ENCODE measurements at places on chromosomes 5 and 9.

DNA sequence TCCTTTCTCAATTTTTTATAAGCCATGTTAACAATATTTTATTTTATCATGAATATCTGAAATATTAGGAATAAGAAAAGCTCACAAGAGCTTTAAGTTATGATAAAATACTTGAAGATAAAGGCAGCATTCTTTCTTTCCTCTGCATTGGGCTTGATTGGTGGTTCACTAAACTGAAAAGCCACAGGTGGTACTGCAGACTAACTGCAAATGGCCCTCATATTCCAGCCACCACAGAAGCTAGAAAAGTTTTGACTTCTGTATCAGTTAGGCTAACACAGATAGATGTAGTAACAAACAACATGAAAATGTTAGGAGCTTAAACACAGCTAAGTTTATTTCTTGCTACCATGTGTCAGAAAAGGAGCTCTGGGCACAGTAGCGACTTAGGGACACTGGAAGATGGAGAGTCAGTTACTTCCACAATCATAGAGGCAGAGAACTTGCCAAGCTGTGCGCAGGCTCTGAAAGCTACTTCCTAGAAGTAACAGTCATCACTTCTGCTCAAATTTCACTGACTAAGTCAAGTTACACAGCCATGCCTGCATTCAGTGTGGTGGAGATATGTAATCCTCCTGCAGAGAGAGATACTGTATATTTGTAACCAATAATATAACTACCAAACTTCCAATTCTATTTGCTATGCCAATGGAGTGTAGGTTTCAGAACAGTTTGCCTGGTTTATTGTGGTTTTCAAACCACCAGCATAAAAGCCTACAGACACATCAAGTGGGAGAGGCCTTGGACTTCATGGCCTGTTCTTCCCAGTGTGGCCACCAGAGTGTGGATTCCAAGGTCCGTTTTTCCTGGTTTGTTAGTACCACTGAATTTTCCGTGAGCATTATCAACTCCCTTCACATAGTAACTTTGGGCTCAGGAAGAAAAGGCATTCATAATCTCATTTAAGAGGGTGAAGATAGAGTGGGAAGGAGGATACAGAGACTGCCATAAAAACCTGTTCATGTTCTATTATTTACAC is 268.3 kb downstream of the PJA2 start:
- DNase-seq = no peak

DNA sequence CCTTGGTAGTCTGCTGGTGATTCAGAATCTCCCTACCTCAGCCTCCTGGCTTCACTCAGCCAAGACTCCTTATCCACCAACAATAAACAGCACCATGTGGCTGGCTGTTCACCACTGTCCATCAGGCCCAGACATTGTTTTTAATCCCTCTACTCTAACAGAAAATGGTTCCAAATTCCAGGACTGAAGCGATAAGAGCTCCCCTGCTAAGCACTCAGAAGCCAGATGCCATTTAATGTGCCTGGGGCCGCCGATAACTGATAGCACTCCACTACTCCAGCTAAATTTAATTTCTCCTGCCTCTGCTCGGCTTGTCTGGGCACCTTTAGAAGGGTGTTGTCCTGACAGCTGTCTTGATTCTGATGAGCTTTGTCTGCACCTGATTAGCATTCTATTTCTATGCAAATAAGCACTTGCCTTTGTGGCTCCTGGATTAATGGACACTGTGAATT is 47.1 kb downstream of the ZNF622 start:
- DNase-seq = no peak

DNA sequence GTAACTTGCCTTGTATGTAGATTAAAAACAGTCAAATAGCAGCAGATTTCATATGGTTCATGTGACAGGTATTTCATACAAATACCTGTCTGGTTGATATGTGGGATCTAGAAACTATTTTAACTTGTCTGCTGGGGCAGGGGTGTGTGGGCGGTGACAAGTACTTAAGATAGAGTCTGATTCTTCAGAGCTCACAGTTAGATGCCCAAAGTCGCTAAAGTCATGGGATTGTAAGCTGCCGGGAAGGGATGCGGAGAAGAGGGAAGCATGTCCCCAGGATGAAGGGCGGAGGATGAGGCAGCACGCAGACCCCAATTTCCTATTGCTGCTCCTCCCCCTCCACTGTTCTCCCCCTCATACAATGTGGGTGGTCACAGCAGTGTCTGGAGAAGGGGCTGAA is 13.3 kb downstream of the ANXA6 start:
- no peak for DNase-seq

GRCh38 chr5:130436430-130436829 is 532.2 kb downstream of the CHSY3 start:
- DNase-seq = no peak

- DNase-seq = no peak
Measured at GRCh38 chr9:72751541-72751940, 201.3 kb downstream of the ALDH1A1 start.

DNA sequence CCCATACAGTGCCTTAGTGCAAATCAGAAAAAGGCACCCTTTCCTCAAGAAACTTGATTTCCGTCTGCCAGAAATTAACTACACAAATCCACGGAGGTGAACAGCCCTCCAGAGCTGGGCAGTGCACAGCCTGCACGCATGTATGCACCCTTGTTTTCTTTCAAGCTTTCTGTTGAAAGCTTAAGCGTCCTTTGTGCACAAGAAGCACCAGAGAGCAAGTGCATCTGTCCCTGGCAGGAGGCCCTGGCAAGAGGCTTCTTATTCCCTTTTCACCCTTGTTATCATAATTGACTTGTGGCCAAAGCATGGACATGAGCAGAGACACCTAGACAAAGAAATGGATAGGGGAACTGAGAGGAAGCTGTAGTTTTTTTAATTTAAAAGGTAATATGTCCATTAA is 47.4 kb upstream of the ATG10 start:
- no peak for DNase-seq

DNA sequence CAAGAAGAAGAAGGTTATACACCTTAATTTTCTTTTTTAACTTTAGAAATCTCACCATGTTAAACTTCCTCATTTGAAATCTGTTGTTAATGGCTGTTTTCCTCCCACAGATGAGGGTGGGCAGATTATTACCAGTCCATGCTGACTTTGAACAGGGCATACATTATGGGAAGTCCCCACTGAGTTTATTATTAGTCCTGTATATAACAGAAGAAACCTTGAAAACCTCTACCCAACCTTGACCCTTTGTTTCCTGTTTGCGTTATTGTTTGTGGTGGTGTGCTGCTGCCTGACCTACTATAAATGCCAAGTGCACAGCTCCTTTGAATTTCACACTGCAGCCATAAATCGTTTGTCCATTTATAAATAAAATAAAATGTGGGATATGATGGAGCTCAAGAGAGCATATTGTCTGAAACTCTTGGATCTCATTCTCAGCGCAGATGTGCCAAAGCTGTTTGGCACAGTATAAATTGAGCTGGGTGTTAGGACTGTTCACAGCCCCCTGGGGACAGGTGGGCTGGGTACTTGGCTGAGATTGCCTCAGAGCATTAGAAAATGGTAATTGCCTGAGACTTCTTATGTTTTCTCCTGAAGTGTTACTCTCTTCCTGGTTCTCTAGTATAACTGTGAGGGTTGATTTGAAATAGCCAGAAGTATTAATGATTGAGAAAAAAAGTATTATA is 139.6 kb downstream of the SPATA31D1 start:
- DNase-seq = no peak

GRCh38 chr5:120088836-120089235 is 375.3 kb upstream of the PRR16 start:
- no peak for DNase-seq

DNA sequence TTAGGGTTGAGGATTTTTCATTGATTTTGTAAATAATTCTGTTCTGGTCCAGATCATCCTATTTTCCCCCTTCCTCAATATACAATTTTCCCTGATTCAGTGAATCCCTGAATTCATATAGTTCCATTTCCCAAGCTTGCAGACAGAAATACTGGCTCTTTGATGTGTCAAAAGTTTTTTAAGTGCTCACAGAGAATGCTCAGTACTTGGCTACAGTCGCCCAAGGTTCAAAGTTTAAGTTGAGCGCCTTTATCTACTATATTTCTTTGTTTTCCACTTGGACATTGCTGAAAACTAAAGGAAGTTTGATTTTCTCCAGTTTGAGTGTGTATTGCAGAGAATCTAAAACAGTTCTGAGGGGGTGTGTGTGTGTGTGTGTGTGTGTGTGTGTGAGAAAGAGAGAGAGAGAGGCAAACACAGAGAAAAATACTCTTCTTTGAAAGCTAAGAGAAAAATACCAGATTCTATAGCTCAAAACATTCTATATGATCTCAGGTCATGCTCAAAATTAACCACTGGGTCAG is 136.2 kb upstream of the ACO1 start:
- DNase-seq = no peak

DNA sequence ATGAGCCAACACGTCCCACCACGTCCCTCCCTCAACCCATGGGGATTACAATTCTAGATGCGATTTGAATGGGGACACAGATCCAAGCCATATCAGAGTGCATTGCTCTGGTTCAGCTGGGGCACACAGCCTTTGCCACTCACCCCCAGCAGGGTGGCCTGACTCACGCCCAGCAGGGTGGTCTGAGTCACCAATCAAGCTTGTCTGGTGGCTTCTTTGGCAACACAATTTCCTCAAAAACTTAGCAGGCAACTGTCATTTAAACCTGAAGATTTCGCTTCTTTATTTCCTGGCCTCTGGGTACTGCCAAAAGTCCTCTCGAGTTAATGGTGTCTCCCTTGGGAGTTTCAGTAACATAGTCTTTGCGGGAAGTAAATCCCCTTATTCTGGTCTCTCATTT is 16.3 kb upstream of the SEMA5A start:
- no peak for DNase-seq

- DNase-seq = no peak
Measured at GRCh38 chr5:113340537-113340936, 94.3 kb downstream of the TSSK1B start.

GRCh38 chr9:123716339-123716945 is 213.5 kb downstream of the DENND1A start:
- DNase-seq = no peak

DNA sequence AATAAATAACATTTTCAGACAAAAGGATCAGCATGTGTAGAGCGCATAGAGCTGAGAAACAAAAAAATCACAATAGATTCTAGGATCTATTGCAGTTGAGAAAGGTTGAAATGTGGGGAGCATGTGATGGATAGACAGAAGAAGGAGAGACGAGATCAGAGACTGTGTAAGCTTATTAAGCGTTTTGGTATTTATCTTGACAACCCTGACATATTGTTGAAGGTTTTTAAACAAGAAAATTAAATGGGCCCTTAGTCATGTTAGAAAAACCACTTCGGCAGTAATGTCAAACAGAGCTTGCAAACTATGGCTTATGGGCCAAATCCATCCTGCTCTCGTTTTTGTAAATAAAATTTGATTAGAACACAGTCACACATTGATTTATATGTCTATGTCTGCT is 200.5 kb upstream of the KLF4 start:
- no peak for DNase-seq

- DNase-seq = no peak
Measured at GRCh38 chr9:120583958-120584369, 4.0 kb upstream of the CDK5RAP2 start.

- DNase-seq = no peak
Measured at GRCh38 chr5:145585-146323, 45.5 kb upstream of the LRRC14B start.

- DNase-seq = no peak
Measured at GRCh38 chr5:159782197-159782994, 133.9 kb upstream of the ADRA1B start.

- no peak for DNase-seq
Measured at GRCh38 chr5:62077823-62078550, 228.0 kb upstream of the KIF2A start.

GRCh38 chr9:27441741-27442070 is 82.4 kb upstream of the IFNK start:
- no peak for DNase-seq

- no peak for DNase-seq
Measured at GRCh38 chr9:109477258-109478050, 20.7 kb downstream of the PTPN3 start.

GRCh38 chr5:5380298-5380697 is 42.2 kb upstream of the ICE1 start:
- DNase-seq = no peak

GRCh38 chr5:14156650-14157492 is 13.7 kb downstream of the TRIO start:
- DNase-seq = no peak

- no peak for DNase-seq
Measured at GRCh38 chr9:100601216-100601615, 23.3 kb downstream of the CAVIN4 start.

DNA sequence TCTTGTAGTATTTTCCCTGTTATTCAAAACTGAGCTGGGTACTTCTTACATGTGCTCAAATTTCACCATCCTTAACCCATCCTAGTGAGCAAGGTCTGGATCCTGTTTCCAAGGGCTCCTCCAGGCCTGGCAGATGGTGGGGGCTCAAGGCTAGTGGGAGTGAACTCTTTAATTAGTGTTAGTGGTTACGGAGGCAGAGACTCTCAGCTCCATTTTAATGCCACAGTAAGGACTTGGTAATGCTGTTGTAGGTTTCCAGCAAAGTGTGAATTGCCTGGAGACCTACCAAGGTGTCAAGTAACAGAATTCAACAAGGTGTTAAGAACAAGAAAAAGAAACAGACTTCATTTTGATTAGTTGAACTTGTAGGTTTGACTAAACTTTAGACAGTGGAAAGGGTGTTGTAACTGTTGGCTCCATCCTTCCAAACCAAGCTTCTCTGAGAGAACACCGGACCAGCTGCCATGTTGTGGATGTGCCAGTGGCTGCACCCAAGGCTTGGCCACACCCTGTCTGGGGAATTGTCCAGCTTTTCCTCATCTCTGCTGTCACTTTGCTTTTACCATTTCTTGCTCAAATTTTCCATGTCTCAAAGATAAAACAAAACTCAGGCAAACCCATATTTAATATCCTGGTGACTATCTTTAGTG is 98.7 kb downstream of the ADCY2 start:
- no peak for DNase-seq

GRCh38 chr5:148796936-148797335 is 29.5 kb upstream of the ADRB2 start:
- no peak for DNase-seq

DNA sequence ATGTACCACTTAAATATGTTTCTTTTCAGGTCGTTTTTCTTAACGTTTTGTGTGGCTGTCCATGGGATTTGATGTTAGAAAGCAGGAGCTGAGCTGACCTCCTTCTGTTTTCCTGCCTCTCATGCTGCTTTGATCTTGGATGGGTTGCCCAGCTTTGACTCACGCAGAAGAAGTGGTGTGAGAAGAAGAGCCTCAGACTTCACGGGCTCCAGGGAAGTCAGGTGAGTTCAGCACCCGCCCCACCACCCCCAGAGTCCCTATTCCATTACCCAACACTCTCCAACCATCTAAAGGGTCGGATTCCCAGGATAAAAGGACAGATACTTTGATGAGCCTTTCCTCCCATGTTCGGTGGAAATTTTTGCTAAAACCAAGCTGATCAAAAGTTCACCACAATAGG is 373.4 kb downstream of the IRX2 start:
- DNase-seq = no peak

- no peak for DNase-seq
Measured at GRCh38 chr9:137447722-137448601, 6.8 kb upstream of the ENTPD8 start.
